ENCODE measurements at places on chromosomes 5 and 9. TPM values are rescaled to one million over a fixed set of nuclear protein-coding genes. Genes with fewer than 3 reads are reported as not detected.

The CIZ1 gene
- polyA plus RNA-seq = 105 TPM

The OSTF1 gene
- 26.3 TPM for polyA plus RNA-seq

The NEUROG1 gene
- polyA plus RNA-seq = not detected

The PPP3R2 gene
- not detected for polyA plus RNA-seq

DNA sequence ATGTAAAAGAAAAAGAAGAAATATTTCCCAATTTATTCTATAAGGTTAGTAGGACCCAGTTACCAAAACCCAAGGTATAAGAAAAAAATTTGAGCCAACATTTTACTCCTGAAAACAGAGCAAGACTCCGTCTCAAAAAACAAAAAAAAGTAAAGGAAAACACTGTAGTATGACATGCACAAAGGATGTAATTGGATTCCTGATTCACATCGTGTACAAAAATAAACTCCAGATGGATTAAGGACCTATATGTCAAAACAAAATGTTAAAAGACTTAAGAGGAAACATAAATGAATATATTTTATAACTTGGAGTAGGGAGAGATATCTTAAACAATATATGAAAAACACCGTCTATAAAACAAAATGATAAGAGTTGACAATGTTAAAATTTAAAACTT is 13.8 kb downstream of the PHYKPL start:
- DNase-seq = no peak

DNA sequence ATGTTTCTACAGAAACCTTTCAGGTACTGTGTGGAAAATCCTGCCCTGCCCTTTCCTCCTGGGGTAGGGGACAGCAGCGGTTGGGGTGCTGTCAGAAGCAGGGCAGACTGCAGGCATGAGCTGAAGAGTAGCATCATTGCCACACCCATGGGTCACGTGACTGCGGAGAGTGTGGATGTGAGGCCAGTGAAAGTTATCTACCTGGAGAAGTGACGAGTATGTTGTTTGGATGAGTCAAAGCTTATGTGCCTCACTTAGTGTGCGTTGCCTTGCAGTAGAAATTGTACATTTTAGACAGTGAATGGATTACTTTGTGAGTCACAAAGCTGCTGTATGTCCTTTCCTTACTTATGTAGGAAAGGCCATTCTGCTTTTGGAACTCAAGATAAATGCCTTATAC is 21.7 kb upstream of the ACTBL2 start:
- DNase-seq = no peak

GRCh38 chr5:66769839-66770617 is 173.8 kb downstream of the MAST4 start:
- DNase-seq = no peak

- DNase-seq = no peak
These were observed 75.5 kb downstream of the GPR21 start for GRCh38 chr9:123108976-123109375.

GRCh38 chr5:933251-933861 is 40.7 kb downstream of the TRIP13 start:
- no peak for DNase-seq
